ENCODE measurements at places on chromosomes 5 and 9. TPM values are rescaled to one million over a fixed set of nuclear protein-coding genes. Genes with fewer than 3 reads are reported as not detected.
A peak's percentile ranks its signal among the peaks of the same experiment; 100 is the strongest.

- no peak for DNase-seq
These were observed 143.9 kb downstream of the DMRTA1 start for GRCh38 chr9:22590336-22591033.

DNA sequence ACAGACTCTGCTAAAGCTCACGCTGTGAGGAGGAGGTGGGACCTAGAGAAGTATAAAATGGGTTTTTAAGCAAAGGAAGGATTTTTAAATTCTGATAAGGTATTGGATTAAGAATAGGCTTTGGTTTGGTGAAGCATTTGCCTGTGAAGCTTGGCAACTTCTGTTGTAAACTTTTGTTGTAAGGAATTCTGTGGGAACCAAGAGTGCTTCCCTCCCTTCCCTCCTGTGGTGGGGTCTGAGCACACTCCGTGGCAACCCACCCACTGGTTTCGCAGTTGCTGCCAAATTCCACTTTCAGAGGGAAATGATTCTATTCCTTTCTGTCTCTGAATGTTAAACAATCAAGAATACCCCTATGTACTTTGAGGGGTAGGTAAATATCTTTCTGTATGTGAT lies 28.6 kb upstream of the GTF2H2C start:
- no peak for DNase-seq

- DNase-seq, result no peak
These were observed 4.4 kb downstream of the HNRNPAB start for GRCh38 chr5:178208540-178209227.

- no peak for DNase-seq
These were observed 98.4 kb upstream of the CPLX2 start for GRCh38 chr5:175772747-175773533.

GRCh38 chr9:127916720-127917581 lies at the start of gene ST6GALNAC4:
Gene ST6GALNAC4 (minus strand): TSS chr9:127917041. CDS start chr9:127916419, 622 bp downstream.
- peak; percentile 97 for DNase-seq

GRCh38 chr5:14998491-14998890 lies 126.9 kb upstream of the ANKH start:
- no peak for DNase-seq

DNA sequence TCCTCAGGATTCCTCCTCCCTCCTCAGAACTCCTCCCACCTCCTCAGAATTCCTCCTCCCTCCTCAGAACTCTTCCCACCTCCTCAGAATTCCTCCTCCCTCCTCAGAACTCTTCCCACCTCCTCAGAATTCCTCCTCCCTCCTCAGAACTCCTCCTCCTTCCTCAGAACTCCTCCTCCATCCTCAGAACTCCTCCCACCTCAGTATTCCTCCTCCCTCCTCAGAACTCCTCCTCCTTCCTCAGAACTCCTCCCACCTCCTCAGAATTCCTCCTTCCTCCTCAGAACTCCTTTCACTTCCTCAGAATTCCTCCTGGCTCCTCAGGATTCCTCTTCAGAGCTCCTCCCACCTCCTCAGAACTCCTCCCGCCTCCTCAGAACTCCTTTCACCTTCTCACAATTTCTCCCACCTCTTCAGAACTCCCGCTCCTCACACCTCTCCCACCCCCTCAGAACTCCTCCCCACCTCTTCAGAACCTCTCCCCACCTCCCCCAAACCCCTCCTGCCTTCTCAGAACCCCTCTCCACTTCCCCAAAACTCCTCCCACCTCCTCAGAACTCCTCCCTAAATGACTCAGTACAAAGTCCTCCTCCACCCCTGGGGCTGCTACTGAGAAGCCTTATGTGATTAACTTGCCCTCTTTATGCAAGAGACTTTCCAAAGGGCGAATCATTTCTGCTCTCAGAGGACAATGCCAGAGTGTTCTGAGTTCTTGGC lies 23.2 kb downstream of the SLC46A2 start:
- DNase-seq, result no peak

- no peak for DNase-seq
These were observed 193.0 kb downstream of the DMAC1 start for GRCh38 chr9:7606591-7606990.

DNA sequence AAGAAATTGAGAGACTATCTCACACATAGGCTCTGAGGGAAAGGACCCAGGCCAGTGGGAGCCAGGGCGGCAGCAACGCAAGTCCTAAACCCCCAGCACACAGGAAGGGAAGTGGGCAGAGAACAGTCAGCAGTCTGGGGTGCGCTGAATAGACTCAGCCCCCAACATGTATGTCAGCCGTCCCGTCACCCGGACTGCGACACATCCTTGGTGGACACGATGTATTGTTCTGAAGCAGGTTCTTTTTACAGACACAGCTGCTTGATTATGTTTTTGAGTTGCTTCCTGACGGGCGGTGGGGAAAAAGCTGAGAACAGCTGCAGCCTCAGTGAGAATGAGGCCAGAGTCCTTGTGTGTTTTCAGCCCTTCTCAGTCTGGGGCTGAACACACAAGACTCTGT lies 64.1 kb upstream of the CXCL14 start:
- no peak for DNase-seq

- DNase-seq, result no peak
These were observed 38.9 kb downstream of the NTRK2 start for GRCh38 chr9:84708400-84708799.

- no peak for DNase-seq
These were observed 53.2 kb upstream of the UBTD2 start for GRCh38 chr5:172336676-172337285.

DNA sequence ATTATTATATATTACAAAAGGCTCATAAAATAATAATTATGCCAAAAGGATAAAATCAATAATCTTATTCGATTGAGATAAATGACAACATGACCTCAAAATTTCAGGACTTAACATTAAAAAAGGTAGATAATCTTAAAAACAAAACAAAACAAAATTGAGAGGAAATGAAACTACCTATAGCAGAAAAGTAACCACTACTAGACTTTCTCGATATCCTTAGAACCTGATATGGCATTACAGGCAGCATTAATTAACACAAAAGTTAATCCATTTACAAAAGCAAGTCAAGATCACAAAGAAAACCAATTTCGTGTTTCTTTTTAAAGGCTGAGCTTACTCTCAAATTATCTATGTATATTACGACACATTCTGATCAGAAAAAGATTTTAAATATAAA lies 29.9 kb downstream of the TMEM161B start:
- no peak for DNase-seq

DNA sequence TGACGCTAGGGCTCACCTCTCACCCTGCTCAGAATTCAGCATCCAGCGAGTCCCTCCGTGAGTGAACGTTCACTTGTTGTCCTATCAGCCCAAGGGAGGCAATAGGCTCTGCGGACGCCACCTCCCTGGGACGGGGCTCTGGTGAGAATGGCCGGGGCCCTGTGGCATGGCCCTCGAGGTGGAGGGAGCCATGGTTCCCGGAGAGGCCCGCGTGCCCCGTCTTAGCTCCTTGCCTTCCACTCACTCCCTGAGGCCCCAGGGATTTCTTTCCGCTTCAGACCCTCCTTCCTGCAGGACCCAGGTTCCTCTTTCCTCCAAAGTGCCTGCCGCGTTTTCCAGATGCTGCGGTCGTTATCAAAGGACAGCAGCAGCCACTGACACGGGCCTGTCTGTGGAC lies 21.5 kb downstream of the EXOC3 start:
- DNase-seq, result no peak

DNA sequence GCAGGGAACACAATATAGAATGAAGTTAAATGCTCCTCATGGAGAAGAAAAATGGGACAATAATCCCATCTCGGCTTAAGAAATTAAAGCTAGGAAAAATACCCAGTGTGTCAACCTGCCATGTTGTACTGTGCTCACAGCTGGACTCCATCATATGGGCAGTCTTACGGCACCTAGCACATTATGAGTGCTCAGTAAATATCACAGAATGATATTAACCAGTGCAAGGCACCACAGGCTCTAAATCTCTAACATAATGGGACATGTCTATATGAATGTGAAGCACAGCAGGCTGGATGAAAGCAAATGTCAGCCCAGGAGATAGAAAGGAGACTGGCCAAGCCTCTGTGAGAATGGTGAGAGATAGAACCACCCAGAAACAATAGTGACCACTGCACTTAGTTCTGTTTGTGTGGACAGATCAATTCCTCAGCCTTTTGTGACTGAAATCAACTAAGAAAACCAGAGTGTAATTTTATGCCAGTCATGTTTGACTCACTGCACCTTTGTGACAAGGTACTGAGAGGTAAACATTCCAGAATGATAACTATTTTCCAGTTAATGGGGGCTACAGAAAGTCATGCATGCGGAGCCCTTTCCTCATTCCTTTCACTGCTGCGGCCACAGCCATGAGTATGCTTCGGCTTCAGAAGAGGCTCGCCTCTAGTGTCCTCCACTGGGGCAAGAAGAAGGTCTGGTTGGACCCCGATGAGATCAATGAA lies 140.4 kb upstream of the CDH6 start:
- no peak for DNase-seq

DNA sequence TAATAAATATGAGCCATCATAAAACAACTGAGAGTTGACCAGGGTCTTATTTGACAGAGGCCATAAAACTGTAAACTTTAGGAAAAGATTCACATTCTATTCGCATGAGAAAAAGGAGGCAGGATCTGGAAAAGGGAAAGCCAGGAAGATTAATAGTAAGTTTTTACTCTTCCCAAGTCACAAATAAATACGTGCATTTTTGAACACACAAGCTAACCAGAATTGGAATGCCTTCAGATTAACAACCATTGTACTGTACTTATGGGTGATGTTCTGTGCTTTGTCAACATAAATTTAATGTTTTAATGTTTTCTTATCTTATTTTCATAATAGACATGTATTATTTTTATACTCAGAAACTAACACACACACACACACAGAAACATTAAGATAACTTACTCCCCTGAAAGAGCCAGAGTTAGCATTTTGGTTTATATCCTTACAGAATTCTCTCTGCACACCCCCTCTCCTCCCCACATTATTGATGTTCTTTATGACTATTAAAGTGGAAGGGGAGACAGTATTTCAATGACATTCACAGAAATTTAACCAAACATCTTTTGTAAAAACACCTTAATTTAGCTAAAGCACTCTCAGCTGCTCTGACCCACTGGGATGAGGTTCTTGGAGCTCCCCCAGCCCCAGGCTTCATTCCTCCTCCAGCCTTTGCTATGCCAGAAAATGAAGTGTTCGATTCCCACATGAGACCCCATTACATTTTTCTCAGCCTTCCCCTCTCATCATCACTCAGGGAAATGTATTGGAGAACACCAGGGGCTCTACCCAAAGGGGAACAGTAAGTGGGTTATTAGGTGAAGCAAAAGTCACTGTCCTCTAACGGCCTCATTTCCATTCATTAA lies 155.5 kb downstream of the ESM1 start:
- DNase-seq, result no peak

GRCh38 chr5:161385027-161385426 lies 161.5 kb downstream of the GABRB2 start:
- no peak for DNase-seq

DNA sequence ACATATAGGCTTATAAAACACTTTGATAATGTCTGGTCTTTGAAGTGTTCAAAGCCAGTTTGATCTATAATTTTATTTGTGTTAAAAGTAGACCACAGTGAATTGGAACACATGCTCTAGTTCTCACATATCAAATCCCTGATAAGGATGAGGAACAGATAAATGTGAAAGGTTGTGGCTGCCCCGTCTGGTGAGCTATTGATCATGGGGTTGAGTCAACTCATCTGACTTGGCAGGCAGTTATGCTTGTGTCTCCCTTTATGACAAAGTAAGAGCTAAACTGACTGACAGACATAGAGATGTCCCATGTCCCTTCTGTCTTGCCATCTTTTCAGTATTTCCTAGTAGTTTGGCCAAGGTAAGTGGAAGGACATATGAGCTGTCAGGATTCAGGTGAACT lies 2.9 kb upstream of the ERMP1 start:
- no peak for DNase-seq

GRCh38 chr5:128498844-128499455 lies 39.1 kb downstream of the FBN2 start:
- no peak for DNase-seq

GRCh38 chr9:94996641-94997040 lies 270.1 kb downstream of the AOPEP start:
- no peak for DNase-seq

DNA sequence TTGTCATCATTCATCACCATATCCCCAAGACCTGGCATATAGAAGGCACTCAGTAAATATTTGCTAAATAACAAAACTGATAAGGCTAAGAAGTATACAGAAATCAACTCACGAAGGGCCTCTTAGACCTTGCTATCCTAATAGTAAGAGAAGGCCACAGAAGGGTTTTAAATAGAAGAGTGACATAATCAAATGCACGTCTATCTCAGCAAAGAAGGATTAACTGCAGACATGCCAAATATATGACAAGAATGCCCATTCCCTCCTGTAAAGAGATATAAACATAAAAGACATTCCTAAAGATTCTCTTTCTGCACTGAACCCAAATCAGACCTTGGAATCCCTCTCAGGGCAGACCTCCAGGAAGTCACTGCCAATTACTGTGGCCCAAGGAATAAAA lies 34.1 kb downstream of the ECPAS start:
- no peak for DNase-seq

- no peak for DNase-seq
These were observed 18.0 kb downstream of the TLR4 start for GRCh38 chr9:117722108-117722761.

- no peak for DNase-seq
These were observed 172.8 kb downstream of the COL23A1 start for GRCh38 chr5:178417391-178417811.

DNA sequence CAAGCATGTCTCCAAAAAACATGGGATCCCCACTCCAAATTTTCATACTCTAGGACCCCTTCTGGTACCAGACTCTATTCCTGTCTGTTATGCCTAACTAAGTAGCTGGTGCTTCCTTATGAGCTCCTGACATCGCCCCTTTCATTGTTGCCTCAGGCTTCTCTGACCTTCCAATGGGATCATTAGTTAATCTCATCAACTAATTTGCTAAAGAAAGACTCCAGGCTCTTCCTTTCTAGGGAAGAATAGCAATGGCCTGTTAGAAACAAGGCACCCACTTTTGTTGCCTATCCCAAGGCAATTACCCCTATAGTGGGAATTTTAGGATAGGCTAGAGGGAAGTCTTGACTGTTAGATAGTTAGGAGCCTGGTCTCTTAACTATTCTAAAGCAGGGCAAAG lies 369.5 kb downstream of the MLLT3 start:
- DNase-seq, result no peak

Gene HMCN2
- 9.1 TPM for total RNA-seq

Gene BSPRY
- total RNA-seq, result 5.5 TPM

Gene RNF44
- 164 TPM for total RNA-seq

Gene ST8SIA4
- 0.50 TPM for total RNA-seq

Gene TLE1
- 91.0 TPM for total RNA-seq

Gene SLC23A1
- not detected for total RNA-seq

Gene LCN9
- total RNA-seq, result 3.7 TPM

Gene FNIP1
- 17.3 TPM for total RNA-seq

Gene PDZD2
- total RNA-seq, result 6.8 TPM

Gene SPAAR
- total RNA-seq, result not detected
